Activated naive CD8-positive, alpha-beta T cell treated with anti-CD3 and anti-CD28 coated beads, Interleukin-2, amount 10 ng/mL, durations not matched to agents 7 days and 5 days (primary cell): ENCODE measurements at places on chromosomes 7 and 10.

- no peak for DNase-seq
Measured at GRCh38 chr10:51077074-51077473, 2.8 kb downstream of the PRKG1 start.

DNA sequence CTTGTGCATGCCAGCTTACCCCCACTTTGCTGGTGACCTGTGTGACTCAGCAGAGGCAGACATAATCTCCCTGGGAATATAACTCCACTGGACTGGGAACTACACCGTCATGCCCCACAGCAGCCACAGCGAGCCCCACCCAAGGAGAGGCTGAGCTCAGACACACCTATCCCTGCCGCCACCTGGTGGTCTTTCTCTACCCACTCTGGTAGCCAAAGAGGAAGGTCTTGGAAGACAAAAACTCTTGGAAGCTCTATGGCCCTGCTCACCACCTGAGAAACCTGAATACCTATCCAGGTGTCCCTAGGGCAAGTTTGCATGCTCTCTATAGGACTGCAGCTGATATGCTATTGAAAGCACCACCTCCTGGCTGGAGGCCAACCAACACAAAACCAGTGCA, 48.1 kb downstream of the MYO3A start:
- DNase-seq = no peak

DNA sequence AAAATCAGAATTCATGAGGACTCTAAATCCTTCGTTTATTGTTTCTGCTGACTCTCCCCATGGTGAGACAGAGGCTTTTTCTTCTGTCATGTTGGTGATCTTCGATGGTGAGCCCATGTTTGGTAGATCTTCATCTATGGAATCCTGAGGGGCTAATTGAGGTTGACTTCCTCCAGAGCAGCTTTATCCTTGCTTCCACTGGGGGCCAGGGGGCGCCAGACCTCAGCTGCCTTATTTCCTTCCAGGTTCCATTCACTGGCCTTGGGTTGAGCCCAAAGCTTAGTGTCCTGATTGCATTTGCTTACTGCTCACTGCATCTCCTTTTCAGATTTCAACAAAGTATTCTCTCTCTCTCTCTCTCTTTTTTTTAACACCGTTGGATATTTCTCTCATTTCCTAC, 80.7 kb downstream of the GCC1 start:
- peak; percentile 34 for DNase-seq

- no peak for DNase-seq
Measured at GRCh38 chr7:90595342-90595800, 750 bp upstream of the CDK14 start.

DNA sequence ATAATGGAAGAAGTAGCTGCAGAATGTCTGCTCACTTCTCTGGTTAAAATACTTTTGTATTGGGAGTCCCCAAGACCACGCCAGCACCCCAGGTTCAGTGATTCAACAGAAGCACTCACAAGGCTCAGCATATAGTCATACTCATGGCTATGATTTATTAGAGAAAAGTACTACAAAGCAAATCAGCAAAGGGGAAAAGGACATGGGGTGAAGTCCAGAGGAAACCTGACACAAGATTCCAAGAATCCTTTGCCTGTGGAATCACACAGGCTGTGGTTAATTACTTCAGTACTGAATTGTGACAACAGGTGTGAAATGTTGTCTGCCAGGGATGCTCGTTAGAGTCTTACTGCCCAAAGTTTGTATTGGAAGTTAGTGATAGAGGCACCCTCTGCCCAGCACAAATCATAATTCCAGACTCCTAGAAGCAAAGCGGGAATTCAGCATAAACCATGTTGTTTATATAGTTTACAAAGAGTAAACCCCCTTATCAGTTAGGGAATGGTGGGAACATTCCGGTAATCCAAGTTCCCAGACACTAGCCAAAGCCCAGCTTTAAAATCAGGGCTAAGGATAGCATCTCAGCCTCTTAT, 79.4 kb downstream of the HYCC1 start:
- DNase-seq = no peak
